ENCODE measurements at places on chromosomes 2 and 18.

GRCh38 chr2:1450915-1451314, 37.7 kb downstream of the TPO start:
- DNase-seq: no peak

DNA sequence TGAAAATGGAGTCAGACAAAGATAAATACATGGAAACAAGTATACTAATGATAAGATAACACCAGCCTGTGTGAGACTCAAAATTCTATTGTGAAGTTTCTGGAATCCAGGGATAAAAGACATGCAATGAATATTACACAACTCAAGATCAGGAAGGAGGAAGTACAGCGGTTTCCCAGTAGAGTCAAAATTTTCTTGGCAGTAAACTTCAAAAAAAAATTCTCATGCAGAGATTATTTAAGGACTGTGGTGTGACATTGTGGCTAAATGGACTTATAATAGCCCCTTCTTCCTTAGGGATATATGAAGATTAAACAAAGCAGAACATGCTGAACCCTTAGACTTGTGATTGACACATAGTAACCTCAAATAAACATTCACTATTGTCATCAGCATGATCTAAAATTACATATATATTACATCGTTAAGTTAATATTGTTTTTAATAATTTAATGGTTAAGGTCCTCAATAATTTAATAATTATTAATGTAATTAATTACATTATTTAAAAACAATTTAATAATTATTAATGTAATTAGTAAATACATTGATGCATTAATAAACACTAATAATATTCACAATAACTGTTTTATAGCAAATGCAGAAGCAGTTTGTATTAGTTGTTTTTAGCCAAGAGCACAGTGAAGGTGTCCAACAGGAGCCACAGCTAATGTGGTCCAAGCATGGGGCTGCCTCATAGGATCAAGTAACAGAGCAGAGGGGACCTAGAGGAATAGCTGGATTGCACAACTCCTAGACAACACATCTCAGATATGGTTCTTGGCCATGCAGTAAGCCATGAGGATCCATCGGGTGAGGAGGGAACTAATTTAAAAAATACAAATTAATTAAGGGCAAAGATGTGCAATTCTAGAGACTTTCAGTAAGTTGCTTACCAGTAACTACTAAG, 77.3 kb downstream of the POLE4 start:
- no peak for DNase-seq

DNA sequence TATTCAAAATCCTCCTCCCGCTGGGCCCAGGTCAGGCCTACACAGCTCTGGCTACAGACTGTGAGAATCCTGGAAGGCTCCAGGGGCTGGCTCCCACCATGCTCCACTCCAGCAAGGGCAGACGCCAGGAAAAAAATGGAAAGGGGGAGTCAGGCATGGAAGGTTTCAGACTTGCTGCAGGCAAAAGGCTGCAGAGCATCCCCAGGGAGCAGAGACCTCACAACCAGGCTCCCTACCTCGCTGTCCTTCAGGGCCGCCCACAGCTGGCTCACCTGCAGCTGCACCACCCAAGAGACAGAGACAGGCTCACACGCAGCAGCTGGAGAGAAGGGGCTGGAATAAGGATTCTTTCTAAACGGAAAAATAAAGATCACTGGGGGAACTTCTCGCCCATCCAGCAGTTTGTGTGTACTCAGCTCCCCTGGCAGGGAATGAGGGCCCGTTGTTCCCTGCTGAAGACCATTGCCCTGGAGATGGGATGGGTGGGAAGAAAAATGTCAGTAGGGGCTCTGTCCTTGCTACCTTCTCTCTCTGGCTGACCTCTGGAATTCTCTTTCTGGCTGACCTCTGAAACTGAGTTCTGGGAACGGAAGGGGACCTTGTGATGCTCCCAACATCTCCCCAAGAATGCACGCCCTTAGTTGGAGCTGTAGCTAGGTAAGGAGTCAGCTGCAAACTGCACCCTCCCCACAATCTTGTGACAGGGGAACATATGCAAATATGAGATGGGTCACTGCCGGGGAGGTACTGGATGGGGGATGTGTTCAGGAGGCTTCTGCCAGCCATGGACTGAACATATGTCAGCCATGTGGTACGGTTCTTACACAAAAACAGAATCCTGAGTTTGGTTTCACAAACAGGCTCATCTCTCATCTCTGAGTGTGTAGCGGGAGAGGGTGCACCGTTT, 34.5 kb downstream of the BCL2 start:
- no peak for DNase-seq

DNA sequence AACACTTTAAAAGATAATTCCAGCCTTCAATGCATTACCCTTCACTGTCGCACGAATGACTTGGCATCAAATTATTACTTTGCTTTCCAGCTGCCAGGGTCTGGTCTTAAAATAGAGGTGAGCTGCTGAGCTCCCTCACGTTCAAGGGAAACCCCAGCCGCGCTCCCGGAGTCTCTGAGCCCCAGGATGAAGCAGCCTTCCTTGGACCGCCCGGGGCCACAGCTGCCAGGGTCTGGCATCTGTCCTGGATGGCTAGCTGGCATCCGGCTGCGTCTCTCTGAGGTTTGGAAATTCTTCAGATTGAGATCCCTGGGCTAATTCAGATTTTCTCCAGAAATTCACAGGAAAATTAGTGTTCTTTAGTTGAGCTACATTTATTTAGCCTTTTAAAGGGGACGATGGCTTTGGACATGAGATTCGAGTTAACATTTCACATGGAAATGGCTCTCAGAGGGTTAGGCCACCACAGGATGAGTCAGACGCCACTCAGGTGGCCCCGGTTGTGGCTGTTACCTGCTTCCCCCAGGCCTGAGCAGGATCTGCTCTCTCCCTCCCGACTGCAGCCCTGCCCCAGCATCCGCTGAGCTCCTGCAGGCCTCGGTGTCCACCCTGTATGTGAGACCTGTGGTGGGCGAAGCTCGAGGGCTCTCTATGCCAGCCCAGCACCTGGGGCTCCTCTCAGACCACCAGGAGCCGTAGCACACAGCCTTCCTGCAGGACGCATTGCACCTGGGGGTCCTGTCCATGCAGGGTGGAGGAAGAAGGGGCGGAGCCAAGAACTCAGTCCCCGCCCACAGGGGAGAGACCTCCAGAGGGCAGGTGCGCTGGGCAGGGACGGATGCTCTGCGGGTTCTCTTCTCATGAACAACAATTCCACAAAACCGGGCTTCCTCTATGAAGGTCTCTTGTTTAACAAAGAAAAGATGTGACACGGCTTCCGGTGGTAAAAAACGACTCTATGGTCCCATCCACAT, 255.5 kb downstream of the TWIST2 start:
- DNase-seq: no peak

- DNase-seq: no peak
These were observed 1.4 kb upstream of the CFAP65 start for GRCh38 chr2:219042750-219043149.

GRCh38 chr2:128973566-128973965, 654.9 kb upstream of the HS6ST1 start:
- DNase-seq: no peak

DNA sequence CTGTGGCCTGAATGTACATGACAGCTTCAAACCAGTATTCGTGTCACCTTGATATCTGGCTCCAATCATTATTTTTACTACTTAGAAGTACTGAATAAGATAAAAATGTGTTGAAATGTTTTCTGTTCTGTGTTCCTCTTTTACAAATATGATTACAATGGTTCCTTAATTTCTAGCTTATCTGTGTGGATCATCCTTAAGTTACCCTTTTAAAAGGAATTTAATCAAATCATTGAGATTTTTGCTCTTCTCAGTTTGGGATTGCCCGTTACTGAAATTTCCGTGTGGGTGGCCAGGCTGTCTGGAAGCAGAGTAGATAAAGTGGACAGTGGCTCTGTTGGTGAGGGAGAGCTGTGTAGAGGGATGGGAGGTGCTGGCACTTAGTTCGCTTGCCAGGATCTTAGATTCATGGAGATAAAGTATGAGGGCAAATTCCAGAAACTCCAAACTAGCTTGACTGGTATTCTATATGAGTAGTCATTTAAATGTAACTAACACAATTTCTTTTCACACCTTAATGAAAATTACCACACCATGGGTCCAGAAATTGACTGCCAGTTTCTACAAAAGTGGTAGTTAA, 27.4 kb upstream of the SAG start:
- DNase-seq: no peak

- no peak for DNase-seq
These were observed 116.0 kb upstream of the PELI1 start for GRCh38 chr2:64260093-64260803.

DNA sequence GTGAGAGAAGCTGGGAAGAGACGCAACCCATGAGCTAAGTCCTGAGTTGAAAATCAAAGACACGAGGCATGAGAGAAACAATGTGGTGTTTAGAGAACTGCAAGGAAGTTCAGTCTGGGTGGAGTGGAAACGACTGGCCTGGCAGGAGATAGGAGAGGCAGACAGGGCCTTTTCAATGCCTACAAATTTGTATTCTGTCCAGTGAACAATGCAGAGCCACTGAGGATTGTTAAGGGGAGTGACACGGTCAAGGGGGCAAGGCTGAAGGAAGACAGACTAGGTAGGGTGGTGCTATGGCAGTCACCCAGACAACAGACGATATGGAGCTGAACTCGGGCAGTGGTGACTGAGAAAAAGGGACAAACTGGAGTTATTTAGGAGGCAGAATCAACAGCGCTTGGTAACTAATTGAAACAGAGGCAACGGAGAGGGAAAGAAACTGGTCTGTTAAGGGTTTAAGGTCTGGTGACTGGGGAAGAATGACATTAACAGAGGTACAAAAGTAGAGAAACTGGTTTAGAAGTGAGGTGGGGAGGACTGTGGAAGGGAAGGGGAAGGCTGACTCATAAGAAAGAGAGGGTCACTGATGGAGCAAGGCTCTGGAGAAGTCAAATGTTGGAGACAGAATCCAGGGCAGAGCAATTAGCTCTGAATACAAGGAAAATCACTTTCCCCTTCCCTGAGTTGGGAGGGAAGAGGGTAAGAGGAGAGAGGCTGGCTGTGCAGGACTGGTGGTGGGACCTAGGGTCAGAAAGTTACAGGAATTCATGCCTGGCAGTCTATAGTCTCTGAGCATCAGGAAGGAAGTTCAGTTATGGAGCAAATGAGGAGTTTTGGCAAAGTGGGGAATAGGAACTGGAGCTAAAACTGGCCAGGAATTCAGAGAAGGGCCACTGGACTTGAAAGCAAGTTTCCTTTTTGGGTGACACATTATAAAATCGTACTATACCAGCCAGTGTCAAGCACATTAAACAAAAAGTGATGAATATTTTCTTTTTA, 63.4 kb upstream of the CHRNA1 start:
- peak; percentile 19 for DNase-seq

DNA sequence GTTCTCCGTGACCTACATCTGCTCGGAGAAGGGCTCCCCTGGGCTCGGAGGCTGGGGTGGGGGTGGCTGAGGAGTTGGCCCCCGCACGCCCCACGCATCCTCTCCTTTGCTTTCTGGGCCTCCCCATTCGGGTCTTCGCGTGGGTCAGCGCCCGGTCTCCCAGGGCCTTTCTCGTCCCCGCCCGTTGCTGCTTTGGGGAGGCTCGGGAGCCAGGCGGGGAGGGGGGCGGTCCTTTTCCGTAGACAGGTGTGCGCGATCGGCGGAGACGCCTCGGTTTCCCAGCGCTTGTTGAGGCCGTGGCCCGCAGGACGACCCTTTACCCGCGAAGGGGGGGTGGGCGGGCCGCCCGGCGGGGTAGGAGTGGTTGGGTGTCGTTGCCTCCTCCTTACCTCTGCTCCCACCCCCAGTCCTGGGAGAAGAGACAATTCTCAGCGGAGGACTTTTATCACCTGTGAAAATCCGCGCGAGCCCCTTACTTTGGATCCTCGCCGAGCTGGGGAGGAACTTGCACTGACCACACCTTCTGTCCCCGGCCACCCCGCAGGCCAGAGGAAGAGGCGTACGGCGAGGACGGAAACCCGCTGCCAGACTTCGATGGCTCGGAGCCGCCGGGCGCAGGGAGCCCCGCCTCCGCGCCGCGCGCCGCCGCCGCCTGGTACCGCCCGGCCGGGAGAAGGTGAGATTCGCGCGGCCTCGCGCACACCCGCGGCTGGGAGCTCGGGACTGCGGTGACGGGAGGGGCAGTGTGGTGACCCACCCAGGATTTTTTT, 2.6 kb downstream of the ADCYAP1 start:
- peak; percentile 30 for DNase-seq

GRCh38 chr2:68994864-68995263, 18.1 kb upstream of the ANTXR1 start:
- DNase-seq: no peak

GRCh38 chr18:5527603-5528002, 16.2 kb downstream of the EPB41L3 start:
- no peak for DNase-seq

GRCh38 chr2:36369716-36370115, 14.1 kb downstream of the CRIM1 start:
- DNase-seq: no peak

- no peak for DNase-seq
These were observed 685.1 kb downstream of the NRXN1 start for GRCh38 chr2:50346629-50347357.

DNA sequence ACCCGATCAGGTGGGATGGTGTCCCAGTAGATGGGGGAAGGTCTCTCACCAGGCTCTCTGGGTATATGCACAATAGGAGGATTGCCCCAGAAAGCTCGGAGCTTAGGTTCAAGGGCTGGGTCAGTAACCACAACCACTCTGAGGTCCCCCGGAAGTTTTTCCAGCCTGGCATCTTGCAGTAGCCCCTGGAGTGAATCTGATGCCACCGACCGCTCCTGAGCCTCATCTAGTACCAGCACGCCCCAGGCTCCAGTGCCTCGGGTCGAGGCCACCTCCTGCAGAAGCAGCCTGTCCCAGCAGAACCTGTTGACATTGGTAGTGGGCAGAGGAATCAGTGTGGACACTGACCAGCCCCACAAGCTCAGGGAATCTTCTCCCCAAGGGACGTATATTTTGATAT, 2.0 kb downstream of the DQX1 start:
- DNase-seq: no peak

- DNase-seq: no peak
These were observed 927.7 kb upstream of the CDH2 start for GRCh38 chr18:29104671-29105070.

DNA sequence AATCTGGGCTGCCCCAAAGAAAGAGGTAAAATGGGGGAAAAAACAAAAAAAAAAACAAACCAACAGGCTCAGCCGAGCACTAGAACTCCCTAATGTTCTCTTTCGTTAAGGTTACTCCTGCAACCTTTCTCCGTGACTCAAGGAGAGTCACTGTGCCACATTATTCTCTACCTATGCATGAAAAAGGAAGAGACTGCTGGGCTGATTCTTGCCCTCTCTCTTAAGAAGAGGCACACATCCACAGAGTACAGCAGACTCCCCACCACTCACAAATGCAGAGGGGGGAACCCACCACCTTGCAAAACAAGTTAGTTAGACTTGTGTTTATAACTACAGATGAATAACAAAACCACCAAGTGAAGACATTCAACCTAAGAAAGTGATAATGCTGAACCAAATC, 201.5 kb downstream of the DYM start:
- no peak for DNase-seq
